ENCODE measurements at places on chromosomes 2 and 18.

- no peak for DNase-seq
These were observed 150.0 kb downstream of the SLC4A3 start for GRCh38 chr2:219777388-219777787.

- no peak for DNase-seq
These were observed 133.4 kb upstream of the SPATS2L start for GRCh38 chr2:200172944-200173581.

DNA sequence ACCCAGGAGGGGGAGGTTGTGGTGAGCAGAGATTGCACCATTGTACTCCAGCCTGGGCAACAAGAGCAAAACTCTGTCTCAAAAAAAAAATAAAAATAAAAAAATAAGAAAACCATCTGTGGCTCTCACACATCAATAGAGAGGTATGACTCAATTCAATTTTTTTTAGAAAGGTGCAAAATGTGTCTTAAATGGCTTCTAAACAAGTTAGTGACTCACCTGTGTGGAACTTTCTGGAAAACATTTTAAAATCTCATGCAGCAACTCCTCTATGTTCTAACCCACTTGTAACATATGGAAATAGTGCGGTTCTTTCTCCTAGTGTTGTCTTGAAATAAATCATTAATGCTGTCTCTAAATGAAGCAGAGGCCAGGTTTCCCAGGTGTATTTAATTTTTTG is 10.7 kb upstream of the SULT1C4 start:
- DNase-seq, result no peak

GRCh38 chr2:31296641-31297287 is 62.8 kb downstream of the EHD3 start:
- no peak for DNase-seq

- no peak for DNase-seq
These were observed 161.0 kb upstream of the ZFP36L2 start for GRCh38 chr2:43387092-43388062.

DNA sequence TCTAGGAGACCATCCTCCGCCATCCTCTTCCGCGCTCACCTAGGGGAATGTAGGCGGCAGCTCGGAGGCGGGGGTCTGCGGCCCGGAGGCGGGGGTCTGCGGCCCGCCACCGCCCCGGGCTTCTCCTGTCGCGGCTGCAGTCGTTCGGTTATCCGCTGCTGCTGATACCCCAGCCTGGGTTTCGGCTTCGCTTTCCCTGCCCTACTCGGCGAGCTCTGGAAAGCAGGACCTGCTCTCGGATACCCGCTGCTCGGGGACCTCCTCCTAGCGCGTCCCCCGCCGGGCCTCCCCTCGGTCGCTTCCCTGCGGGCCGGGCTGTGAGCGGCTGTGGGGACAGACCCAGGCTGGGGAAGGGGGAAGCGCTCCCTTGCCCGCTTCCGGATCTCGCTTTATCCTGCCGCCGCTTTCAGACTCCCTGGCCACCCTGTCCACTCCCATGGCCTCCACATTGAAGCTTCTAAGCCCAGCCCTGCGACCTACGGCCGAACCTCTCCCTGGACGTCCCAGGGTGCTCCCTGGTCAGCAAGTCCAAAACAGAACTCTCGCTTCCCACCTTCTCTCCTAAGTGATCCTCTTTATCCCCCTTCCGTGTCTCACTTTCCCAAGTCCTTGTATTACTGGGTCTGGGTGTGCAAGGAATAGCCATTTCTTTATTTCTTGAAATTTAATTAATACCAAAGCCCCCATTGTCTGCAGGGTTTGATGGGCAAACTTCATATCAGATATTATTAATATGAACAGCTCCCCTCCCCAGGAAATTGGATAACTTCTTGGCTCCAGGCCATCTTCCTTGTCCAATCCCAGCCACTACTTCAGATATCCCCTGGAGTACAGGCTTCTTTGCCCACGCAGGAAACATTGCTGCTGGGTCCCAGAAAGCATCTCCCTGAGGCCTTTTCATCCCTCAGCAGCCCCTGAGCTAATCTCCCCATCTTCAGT is 769 bp downstream of the FKBP1B start:
- no peak for DNase-seq

- no peak for DNase-seq
These were observed 98.2 kb upstream of the SLC66A3 start for GRCh38 chr2:11057031-11057430.

GRCh38 chr2:85861180-85861579 is 27.6 kb downstream of the ST3GAL5 start:
- DNase-seq, result no peak

- DNase-seq, result no peak
These were observed 220.7 kb downstream of the CAMKMT start for GRCh38 chr2:44582363-44583008.

DNA sequence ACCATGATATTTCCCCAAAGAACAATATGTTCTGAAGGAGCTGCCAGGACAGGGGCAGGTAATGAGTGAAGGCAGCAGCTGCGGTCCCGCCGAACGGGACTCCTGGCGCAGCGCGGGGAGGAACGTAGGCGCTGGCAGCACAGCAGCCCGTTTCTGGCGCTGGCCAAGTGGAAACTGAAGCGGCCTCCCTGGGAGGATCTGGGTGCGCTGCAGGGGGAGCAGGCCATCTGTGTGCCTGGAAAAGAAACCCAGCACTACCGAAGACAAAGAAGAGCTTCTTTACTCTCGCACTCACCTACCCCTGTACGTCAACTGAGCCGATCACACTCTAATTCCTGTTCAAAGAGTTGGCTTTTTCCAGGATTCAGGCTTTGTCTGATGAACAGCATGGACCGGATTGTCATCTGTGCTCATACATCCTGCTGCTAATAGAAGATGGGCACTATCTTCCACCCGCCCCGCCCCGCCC is 11.8 kb downstream of the G6PC2 start:
- DNase-seq, result no peak

- DNase-seq, result no peak
These were observed 173.9 kb downstream of the HDAC4 start for GRCh38 chr2:239226677-239227581.

GRCh38 chr2:164479460-164479859 is 141.8 kb downstream of the GRB14 start:
- no peak for DNase-seq

- DNase-seq, result no peak
These were observed 69.2 kb downstream of the TRIP12 start for GRCh38 chr2:229852565-229852964.

- DNase-seq, result peak; percentile 69
These were observed 18.0 kb upstream of the HK2 start for GRCh38 chr2:74815941-74816340.

DNA sequence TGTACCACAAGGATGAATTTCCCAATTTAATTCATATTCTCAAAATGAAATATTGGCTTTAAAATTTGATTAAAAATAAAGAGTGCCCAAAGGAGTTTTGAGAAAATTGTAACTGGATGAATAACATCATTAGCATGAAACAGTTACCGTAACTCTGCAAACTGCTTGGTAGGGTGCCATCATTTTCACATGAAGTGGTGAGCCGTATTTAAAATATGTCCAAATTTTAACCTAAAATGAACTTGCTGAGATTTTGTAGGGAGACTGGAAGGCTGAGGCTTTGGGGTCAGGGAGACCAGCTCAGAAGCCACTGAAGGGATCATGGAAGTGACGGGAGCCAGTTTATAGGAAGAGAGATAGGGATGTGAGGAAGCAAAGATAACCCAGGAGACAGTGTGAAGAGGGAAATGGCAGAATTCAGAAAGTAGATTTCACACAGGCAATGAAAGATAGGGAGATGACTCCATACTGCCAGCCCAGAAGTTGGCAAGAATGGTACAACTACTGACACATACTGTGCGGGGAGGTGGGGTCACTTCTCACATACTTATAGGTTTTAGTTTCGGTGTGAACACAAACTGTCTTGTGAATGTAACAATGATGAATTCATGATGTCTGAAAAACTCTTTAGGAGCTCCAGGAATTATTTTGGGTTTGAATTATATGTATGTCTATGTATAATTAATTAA is 53.8 kb downstream of the EFEMP1 start:
- no peak for DNase-seq

DNA sequence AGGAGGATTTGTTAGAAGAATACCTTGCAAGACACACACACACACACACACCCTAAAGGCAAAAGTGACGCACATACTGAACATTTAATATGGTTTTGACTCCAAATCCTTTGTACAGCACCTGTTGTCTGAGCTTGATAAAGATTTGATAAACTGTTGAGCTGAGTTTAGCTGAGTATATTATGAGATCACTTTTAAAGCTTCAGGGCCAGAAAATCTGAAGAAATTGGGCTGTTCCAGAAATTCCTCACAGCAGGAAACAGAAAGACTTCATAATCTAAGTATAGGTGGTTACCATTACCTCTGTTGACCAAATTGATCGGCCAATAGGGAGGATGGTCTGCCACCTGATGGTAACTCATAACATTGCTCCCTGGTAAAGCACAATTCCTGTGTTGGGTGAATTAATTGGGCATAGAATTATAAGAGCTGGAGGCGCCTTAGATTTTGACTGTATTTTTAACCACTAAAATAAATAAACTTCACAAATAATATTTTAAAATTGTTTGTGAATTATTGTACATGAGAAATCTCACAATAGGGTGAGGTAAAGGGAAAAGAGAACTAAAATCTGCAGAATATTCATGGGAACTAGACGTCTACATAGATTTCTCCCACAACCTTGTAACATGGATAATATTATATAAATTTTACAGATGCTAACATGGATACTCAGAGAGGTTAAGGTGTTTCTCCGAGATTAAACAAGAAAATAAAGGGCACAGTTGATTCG is 21.8 kb upstream of the RPIA start:
- DNase-seq, result no peak

DNA sequence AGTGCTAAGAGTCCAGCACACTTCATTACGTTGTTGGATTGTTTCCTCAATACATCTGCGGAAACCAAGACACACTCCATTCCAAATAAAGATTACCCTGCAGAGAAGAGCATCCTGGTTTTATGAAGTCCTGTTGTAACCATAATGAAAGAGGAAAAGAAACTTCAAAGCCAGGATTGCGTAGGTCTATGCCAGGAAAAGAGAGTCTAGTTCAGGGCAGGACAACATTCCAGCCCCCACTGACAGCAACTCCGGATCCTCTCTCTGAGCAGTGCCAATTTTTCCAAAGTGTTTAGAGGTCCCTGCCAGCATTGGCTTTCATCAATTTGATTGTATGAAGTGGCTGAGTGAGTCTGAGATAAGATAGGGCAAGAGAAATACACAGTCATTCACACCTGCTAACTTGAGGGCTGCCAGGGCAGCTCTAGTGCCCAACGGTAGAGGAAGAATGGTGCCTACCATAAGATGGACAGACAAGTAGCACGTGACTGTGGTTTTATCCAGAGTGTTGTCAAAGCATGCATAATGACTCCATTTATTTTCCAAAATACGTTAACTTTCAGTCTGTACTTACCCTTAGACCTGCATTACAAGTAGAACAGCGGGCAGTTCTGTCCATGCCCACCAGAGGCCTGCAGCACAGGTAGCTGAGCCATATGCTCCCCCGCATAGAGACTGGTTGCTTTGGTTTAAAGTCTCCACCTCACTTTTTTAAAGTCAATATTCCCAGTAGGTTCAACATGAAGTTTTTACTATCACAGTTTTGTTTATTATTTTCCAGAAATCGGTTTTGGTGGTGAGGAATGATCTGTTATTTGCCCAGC is 23.7 kb downstream of the PIEZO2 start:
- no peak for DNase-seq

- no peak for DNase-seq
These were observed 8.4 kb upstream of the TMEM185B start for GRCh38 chr2:120231564-120231973.

GRCh38 chr2:106122157-106122556 is 71.9 kb downstream of the UXS1 start:
- no peak for DNase-seq

DNA sequence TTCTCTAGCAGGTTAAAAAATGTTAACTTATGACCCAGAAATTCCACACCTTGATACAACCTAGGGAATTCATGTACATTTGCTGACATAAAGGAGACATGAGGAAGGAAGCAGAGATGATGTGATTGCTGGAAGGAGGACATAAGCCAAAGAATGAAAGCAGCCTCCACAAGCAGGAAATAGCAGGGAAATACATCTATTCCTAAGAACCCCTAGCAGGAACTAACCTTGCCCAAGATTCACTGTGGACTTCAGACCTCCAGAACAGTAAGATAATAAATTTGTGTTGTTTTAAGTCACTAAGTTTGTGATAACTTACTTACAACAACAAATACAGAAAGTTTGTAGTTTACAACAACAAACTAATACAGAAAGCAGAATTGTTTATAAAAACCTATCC is 4.6 kb upstream of the DSG4 start:
- DNase-seq, result no peak

GRCh38 chr2:55148269-55148668 is 83.8 kb downstream of the CLHC1 start:
- DNase-seq, result no peak

GRCh38 chr2:15890936-15891905 is 49.1 kb upstream of the MYCN start:
- no peak for DNase-seq

- no peak for DNase-seq
These were observed 8.8 kb upstream of the NOSTRIN start for GRCh38 chr2:168793596-168793995.

- DNase-seq, result no peak
These were observed 40.6 kb upstream of the GCFC2 start for GRCh38 chr2:75751360-75751759.

GRCh38 chr2:31217465-31218200 is at the start of gene CAPN14:
Gene CAPN14, minus strand, starts transcription at chr2:31217515. Its CDS starts 12,068 bp downstream, at chr2:31205447.
- DNase-seq, result no peak

GRCh38 chr2:84880645-84881521 is at the start of gene TRABD2A:
Gene TRABD2A, minus strand, starts transcription at chr2:84881084. Its CDS starts 45 bp downstream, at chr2:84881039.
- DNase-seq, result no peak

DNA sequence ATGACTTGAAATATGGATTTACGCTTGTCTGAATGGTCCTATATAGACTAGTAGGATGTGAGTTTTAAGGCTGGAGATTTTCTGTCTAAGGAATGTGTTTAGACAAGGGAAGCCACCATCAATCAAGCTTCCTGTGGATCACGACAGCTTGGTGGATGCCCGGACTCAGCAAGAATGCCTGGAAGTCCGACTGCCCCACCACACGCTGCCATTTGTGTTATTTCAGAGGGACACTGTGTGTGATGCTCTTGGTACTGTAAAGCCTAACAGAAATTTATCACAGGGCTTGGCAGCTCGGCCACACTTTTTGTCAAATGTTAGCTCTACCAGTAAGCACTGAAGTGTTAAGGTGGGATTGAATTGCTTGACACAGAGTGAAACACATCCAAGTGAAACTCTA is 127.1 kb upstream of the CDH7 start:
- DNase-seq, result no peak

All from GDM1 (cell line).